IMR-90 (cell line): ENCODE measurements at places on chromosomes 6 and 20. TPM values are rescaled to one million over a fixed set of nuclear protein-coding genes. Genes with fewer than 3 reads are reported as not detected.

GRCh38 chr6:14372734-14373489 is 255.3 kb downstream of the CD83 start:
- DNase-seq, result no peak

The CNR1 gene
- total RNA-seq, result not detected in 2 replicates

GRCh38 chr6:22333802-22334201 is 37.0 kb upstream of the PRL start:
- DNase-seq, result peak; percentile 68

DNA sequence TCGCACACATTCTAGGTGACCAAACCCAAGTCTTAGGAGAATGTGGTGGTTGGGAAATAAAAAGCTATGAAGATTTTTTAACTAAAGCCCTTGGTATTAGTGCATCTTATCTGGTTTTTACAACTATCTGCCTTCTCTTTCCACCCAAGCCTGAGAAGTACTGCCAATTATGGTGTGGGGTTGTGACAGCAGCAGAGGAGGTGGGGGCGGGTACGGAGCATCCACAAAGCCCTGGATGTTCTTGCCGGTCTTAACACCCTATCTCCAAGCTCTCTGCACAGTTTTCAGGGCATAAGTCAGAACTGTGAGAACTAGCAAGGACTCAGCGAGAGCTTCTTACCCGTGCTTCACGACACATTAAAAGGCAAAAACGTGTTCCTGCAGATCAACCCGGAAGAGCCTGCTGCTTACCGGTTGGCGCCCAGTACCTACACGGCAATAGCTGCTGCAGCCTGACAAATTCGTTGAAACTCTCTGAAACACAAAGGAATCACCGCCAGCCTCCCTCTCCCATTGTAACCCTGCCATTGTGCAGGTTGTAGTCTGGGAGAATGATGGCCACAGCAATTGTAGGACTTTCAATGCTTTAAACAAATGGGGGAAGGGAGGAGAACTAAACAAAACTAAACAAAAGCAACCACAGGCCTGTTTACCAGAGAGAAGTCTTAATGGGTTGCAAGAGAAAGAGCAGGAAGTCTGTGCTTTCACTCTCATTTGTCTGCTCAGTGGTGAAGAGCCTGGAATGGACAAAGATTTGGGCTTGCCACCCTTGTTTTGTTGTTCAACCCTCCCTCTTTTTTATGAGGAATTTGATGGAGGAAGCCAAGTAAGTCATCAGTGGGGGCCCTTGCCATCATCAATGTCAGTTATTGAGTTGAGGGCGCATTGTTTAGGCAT is 461.0 kb upstream of the JARID2 start:
- DNase-seq, result no peak

- no peak for DNase-seq
Measured at GRCh38 chr6:43940393-43941087, 170.5 kb downstream of the VEGFA start.

The PM20D2 gene
- 6.5 and 11.4 TPM in 2 replicates for total RNA-seq

- DNase-seq, result no peak
Measured at GRCh38 chr6:21955053-21955595, 341.7 kb downstream of the PRL start.
